ENCODE measurements at places on chromosomes 1 and 21.

- peak; percentile 37 for DNase-seq
Measured at GRCh38 chr1:15618655-15619525, 1.6 kb downstream of the DDI2 start.

DNA sequence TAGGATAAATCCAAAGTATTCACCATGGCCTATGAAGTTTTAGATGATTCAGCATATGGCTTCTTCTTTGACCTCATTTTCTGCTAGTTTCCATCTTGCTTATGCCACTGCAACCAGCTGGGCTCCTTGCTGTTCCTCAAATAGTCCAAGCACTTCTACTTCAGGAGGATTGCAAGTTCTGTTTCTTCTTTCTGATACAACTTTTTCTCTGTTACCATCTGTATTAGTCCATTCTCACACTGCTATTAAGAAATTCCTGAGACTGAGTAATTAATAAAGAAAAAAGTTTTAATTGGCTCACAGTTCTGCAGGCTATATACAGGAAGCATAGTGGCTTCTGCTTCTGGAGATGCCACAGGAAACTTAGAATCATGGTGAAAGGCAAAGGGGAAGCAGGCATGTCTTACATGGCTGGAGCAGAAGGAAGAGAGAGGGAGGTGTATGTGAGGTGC, 20.3 kb downstream of the PTGS2 start:
- DNase-seq = no peak

- DNase-seq = no peak
Measured at GRCh38 chr1:171431994-171432393, 53.3 kb upstream of the PRRC2C start.

- DNase-seq = no peak
Measured at GRCh38 chr1:246199086-246199645, 307.9 kb downstream of the SMYD3 start.

DNA sequence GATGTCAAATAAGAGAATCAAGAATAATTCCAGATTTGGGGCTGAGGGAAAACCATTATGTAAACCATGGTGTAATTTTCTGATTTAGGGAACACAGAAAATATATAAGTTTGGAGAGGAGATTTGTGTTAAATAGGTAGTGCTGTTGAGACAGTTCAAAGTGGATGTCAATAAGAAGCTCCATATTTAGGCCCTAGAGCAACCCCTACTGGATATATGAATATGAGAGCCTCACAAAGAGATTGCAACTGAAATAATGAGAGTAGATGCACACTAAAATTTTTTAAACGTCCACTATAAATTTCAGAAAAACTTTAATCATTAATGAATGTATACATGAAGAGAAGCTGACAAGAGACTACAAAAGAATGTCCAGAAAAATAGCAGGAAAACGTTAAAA, 1447.8 kb upstream of the PRMT6 start:
- no peak for DNase-seq

- DNase-seq = no peak
Measured at GRCh38 chr1:167708940-167709389, 12.8 kb upstream of the MPZL1 start.

GRCh38 chr1:119341372-119341947, 27.1 kb upstream of the HAO2 start:
- no peak for DNase-seq

DNA sequence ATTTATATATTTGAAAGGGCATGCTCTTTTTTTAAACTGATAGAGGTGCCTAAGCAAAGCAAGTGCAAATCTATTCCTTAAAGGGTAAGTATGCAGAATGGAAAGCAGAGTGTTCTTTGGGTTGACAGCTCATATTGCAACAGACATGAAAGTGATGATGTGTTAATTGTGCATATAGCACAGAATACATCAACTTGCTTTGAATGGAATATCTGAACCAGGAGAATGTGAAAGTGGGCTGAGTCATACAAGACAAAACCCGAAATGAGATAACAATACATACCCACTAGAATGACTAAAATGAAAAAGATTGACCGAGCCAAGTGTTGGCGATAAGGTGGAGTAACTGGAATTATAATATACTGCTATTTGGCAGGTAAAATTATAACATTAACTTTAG, 4.3 kb downstream of the CR1 start:
- DNase-seq = no peak

- no peak for DNase-seq
Measured at GRCh38 chr21:15259824-15260223, 195.0 kb upstream of the NRIP1 start.

DNA sequence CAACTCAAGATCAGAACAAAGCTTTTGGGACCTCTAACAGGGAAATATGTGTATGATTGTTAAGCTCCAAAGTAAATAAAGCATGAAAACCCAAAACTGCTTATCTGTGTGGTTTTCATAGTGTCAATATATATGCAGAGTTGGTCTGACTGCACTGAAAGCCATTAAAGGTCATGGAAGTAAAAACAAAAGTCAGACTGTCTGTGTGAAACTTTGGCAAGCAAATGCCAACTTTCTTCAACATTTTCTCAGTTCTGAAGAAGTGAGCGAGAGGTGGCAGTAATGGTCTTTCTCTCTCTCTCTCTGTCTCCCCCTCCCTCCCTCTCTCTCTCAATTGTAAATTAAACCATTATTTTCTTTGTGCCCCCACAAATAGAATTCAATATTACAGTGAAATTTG, 100.1 kb upstream of the S1PR1 start:
- peak; percentile 46 for DNase-seq

DNA sequence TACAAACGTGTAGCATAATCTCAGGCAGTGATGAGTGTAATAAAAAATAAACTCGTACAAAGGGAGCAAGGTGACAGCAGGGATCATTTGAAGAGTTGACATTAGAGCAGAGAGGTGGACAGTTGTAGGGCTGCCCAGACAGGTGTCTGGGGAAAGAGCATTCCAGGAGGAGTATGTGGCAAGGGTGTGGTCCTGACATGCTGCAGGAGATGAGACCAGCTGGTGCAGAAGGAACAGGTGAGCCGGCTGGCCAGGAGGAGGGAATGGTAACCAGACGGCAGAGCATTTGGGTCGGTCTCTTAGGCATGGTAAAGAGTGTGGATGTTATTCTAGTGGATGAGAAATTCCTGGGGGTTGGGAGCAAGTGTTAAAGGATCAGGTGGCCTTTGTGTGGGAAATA, 306.3 kb downstream of the LMX1A start:
- no peak for DNase-seq

DNA sequence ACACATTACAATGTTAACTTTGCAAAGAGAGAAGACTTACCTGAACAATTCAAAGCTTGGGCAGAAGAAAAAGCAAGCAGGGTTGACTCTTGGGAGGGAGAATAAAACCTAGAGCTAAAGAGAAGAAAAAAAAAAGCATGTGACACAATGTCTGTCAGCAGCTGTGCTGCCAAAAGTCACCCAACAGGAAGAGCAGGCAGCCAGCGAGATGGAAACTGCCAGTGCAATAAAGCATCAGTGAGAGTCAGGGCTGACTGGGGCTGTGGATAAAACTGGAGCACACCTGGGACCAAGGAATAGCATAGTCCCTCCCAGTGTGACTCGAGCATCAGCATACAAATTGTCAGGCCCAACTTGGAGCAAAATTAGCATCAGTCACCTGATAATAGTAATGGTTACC, 65.0 kb upstream of the SLC22A15 start:
- no peak for DNase-seq

GRCh38 chr1:239816081-239816782, 275.5 kb upstream of the FMN2 start:
- DNase-seq = peak; percentile 77

GRCh38 chr1:156310962-156311361, 11.9 kb upstream of the VHLL start:
- peak; percentile 36 for DNase-seq

GRCh38 chr21:44876849-44877575, 3.5 kb upstream of the PTTG1IP start:
- DNase-seq = no peak

DNA sequence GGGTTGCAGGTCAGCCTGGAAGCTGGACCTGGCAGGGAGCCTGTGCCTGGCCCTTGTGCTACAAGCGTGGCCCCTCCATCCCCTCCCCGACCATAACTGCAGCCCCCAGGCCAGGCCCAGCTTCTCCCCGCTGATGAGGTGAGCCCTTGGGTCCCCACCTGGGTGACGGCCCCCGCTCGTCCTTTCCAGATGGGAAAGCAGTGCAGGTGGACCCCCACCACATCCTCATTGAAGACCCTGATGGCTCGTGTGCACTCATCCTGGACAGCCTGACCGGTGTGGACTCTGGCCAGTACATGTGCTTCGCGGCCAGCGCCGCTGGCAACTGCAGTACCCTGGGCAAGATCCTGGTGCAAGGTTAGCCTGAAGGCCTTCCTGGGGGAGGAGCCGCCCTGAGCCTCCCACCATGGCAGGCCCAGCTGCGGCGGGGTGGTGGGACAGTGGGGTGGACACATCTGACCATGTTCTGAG, 56.9 kb downstream of the TRIM11 start:
- DNase-seq = no peak

- DNase-seq = no peak
Measured at GRCh38 chr1:111731956-111732355, 7.2 kb downstream of the INKA2 start.

GRCh38 chr1:204260601-204261197, 46.9 kb upstream of the GOLT1A start:
- no peak for DNase-seq

- peak; percentile 6 for DNase-seq
Measured at GRCh38 chr1:155513300-155513916, 49.2 kb downstream of the ASH1L start.

GRCh38 chr1:160168609-160169369, 17.4 kb downstream of the ATP1A4 start:
- peak; percentile 57 for DNase-seq

GRCh38 chr1:92459871-92460320, 26.8 kb downstream of the GFI1 start:
- no peak for DNase-seq

DNA sequence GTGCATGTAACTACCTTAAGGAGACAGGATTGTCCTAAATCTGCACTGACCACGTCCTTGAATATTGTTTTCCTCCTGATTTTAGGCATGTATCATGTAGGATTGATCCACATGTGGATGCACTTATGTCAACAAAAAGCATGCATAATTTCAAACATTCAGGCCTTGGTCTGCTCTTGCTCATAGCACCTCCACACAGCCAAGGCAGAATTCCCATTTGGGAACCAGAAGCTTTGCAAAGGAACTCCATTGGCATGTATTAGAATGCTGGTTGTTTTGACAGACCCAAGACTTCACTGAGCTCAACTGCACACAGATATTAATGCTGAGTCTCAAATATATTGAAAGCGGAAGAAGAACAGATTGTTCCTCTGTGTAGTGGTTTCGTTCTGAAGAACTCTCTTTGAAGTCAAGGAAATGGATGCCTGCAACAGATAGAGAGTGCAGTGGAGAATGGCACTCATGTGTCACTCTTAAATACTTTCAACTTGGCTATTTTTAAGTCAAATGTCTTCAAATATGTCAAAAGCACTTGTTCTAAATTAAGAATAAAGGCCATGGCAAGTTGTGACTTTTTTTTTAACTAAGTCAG, 387.6 kb downstream of the LTN1 start:
- no peak for DNase-seq

DNA sequence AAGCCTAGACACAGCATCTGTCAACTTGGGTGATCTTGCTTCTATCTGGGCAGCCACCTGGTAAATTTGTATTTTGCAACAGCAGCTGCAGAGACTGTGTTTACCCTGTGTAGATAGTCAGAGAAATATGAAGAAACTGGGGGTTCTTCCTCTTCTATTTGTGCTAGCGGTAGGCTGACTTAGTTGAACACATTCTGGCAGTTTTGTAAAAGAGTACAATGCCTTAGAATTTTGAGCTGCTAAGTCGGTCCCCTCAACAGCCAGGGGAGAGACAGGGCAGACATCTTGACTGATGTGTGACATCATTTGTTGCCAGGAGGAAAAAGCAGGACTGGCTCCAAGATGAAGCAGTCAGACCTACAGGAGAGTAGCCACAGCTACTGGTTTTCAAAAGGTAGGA, 53.7 kb downstream of the KCNJ6 start:
- peak; percentile 32 for DNase-seq

DNA sequence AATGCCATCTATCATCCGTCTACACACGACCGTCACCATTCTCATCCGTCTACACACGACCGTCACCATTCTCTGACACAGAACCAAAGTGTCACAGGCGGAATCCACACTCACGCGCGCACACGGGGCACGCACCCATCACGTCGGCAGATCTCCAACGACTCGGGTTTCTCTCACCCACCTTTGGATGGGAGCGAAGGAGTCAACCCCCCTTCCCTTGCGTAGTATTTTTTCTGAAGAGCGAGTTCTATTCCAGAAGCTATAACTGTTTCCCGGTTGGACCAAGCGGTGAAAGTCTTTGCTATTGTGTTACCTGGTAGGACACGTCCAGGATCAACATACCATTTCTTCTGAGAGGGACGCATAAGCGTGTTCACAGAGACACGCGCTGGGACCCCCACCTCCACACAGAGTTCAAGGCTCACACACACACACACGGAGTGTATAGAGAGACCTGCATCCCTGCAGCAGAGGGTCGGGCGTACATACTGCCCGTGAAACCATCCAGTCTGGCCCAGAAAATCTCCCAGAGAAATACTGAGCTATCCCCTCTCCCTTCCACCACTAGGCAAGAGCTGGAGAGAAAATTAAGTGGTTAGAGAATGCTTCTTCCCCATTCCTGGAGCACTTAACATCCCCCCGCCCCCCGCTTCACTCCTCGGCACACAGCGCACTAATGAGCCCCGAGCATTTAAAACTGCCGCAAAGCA, 741 bp downstream of the DUSP10 start:
- DNase-seq = peak; percentile 39

GRCh38 chr1:239025997-239026694, 360.2 kb upstream of the CHRM3 start:
- DNase-seq = no peak

GRCh38 chr1:156486421-156487344, 13.9 kb downstream of the MEF2D start:
- no peak for DNase-seq

GRCh38 chr1:26450908-26451307, 18.8 kb downstream of the DHDDS start:
- DNase-seq = no peak

DNA sequence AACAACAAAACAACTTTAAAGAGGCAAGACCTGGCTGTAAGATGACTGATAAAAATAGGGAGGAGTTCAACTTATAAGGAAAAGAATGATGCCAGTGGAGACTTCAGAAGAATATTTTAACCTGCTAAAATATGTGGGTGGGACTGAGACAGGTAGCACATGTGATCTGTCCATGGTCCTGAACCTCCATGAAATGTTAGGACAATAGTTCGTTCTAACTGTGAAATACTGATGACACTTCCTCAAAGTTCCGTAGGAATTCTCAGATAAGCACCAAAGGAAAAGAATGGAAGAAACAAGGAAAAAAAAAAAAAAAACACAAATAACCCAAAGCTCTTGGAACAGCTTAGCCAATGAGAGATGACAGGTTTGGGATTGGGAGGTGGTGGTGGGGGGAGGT, 44.7 kb downstream of the CDC42BPA start:
- peak; percentile 9 for DNase-seq

- no peak for DNase-seq
Measured at GRCh38 chr1:37901191-37901892, 42.0 kb upstream of the MTF1 start.

DNA sequence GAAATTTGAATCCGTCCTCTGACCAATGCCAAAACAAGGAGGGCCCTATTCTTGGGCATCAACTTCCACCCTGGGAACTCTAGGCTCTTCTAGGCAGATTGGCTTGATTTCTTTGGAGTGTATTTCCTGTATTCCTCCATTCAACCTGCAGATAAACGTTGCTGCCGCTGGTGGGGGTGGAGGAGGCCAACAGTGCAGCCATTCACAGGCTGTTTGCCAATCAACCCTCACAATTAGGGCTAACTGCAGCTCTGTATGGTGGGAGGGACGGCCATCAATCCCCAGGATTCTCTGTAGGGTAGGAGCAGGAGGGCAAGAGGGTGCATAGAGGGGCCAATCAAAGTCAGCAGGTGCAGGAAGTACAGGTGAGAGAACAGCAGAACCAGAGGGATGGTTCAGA, 273.1 kb upstream of the PROX1 start:
- no peak for DNase-seq

All from astrocyte of the spinal cord (primary cell).